ENCODE measurements at places on chromosomes 3 and 15.

DNA sequence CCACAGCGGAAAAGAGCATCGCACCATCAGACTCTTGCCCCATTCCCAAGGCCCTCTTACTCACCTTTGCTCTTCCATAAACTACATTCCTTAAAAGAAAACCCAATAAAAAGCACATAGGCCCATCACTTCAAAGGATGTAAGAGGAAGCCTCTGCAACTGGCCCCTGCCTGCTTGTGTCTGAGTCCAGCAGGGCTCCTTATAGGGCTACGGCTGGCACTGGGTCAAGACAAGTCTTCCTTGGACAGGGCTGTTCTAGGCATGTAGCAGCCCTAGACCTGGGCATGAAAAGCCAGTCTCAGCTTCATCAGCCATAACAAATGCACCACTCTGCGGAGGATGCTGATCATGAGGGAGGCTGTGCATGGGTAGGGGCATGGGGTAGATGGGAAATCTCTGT, 218.3 kb downstream of the NTRK3 start:
- DNase-seq: no peak

GRCh38 chr3:107117922-107118536, 259.2 kb upstream of the CCDC54 start:
- no peak for DNase-seq

GRCh38 chr3:24687671-24688070, 193.0 kb upstream of the THRB start:
- DNase-seq: no peak

DNA sequence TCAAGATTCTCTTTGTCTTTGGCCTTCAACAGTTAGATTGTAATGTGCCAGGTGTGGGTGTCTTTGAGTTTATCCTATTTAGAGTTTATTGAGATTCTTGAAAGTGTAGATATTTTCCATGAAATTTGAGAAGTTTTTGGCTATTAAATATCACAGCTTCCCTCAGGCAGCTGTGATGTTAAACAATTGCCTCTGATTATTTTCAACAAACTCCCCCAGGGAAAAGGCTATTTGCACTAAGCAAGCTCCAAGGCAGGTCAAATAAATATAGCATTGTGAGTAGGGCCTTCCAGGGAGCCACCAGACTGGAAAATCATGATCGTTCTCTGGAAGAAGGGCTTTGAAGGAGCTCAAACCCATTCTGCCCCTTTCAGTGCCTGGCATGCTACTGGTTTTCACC, 107.0 kb downstream of the EEFSEC start:
- DNase-seq: no peak

DNA sequence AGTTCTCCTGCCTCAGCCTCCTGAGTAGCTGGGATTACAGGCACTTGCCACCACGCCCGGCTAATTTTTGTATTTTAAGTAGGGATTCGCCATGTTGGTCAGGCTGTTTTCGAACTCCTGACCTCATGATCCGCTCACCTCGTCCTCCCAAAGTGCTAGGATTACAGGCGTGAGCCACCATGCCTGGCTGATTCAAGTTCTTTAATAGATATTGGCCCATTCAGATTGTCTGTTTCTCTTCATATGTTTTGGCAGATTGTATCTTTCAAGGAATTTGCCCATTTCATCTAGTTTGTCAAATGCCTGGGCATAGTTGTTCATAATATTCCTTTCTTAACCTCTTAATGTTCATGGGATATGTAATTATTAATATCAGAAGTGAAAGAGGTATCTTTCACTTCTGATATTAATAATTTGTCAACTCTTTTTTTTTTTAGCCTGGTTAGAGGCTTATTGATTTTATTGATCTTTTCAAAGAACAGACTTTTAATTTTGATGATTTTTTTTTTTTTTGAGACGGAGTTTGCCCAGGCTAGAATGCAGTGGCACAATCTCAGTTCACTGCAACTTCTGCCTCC, 40.2 kb upstream of the ZFAND6 start:
- DNase-seq: no peak

GRCh38 chr3:57737840-57738239, 18.3 kb upstream of the SLMAP start:
- no peak for DNase-seq

GRCh38 chr15:88139936-88140335, 116.6 kb downstream of the NTRK3 start:
- no peak for DNase-seq

DNA sequence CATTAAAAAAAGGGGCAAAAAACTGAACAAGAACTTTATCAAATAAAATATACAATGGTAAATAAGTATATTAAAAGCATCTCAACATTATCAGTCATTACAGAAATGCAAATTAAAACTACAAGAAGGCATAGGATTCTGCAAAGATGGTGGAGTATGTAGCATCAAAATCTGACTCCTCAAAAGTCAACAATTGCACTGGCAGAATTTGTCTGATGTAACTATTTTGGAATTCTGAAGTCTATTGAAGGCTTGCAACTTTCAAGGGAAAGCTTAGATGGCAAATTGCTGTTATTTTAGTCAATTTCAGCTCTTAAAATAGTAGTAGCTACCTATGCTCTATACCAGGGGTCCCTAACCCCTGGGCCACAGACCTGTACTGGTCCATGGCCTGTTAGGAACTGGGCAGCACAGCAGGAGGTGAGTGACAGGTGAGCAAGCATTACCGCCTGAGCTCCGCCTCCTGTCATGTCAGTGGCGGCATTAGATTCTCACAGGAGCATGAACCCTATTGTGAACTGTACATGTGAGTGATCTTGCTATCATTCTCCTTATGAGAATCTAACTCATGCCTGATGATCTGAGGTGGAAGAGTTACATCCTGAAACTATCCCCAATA, 107.6 kb downstream of the TGFBR2 start:
- no peak for DNase-seq

GRCh38 chr3:43971486-43971885, 270.2 kb upstream of the TOPAZ1 start:
- DNase-seq: no peak

DNA sequence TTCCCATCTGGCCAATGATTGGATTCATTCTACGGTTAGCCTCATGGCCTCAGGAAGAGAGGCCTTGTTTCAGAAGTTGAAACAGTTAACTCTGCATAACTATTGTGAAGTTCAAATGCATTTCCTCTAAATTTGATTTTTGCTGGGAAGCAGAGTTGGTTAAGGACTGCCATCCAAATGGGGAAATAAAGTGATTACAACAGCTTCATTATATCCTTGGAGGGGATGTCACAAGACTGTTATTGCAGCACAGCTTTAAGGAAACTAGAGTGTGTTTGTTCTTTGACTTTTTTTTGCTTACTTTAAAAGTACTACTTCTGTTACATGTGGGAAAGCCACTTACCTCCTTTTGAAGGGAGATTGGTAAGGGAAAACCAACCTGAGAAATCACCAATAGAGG, 164.8 kb downstream of the AKAP13 start:
- no peak for DNase-seq

DNA sequence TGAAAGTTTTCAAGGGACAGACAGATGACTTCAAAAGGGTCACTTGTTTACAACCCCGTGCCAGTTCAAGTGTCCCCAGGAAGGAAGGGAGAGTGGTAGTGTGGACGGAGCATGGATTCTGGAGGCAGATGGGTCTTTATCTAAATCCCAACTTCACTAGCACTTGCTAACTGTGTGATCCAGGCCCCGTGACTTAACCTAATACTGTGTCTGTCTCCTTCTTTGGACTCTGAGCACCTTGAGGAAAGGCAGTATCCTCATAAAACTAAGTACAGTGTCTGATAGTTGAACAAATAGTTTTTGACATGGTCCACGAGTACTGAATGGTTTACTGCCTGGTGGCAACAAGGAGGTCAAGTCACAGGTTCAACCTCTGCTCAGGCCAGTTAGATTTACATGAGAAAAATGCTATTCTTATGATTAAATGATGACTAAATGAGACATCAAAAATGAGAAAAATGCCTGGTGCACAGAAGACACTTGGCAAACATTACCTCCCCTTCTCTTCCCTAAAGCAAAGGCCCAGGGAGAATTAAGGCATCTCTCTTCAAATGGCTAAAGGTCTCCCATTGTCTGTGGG, 48.9 kb downstream of the ABCC5 start:
- no peak for DNase-seq

DNA sequence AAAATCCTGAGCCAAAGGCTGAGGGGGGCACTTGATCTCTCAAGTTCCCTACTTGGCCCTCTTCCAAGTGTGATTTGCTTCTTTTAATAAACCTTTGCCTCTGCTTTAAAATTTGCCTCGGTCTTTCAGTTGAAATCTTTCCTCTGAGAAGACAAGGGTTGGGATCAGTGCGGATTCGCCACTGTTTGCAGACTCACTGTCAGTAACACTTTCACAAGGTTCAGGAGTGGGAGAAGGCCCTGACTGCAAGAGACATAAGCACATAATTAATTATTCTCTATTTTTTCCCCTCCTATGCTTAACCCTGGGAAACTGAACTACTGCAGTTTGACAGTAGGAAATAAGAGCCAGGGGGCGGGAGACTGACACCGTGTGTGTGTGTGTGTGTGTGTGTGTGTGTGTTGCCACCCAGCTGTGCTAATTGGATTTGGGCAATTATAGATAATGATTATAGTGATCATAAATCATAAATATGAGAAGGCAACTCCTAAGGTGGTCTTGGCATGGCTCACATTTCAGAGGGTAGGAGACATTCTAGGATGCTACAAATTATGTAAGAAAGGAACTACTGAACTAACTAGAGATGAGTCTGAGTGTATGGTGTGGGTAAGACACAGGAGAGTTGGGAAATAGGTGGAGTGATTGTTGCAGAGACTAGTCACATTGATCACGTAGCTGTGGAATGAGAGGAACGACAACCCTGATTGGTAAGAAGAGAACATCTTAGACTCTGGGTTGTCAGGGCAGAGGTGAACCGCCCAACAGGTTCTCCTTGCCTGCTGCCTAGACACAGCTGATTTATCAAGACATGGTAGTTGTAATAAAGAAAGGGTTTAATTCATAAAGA, 5.5 kb upstream of the ZNF662 start:
- DNase-seq: no peak

Measured in stimulated activated naive CD4-positive, alpha-beta T cell treated with Interleukin-2 at 50 U/mL for 16 hours (primary cell).